Hematopoietic multipotent progenitor cell treated with erythropoietin and hydrocortisone succinate and interleukin-3 and kit ligand, for 6 days (in vitro differentiated cells): ENCODE measurements at places on chromosomes 11 and 22.

DNA sequence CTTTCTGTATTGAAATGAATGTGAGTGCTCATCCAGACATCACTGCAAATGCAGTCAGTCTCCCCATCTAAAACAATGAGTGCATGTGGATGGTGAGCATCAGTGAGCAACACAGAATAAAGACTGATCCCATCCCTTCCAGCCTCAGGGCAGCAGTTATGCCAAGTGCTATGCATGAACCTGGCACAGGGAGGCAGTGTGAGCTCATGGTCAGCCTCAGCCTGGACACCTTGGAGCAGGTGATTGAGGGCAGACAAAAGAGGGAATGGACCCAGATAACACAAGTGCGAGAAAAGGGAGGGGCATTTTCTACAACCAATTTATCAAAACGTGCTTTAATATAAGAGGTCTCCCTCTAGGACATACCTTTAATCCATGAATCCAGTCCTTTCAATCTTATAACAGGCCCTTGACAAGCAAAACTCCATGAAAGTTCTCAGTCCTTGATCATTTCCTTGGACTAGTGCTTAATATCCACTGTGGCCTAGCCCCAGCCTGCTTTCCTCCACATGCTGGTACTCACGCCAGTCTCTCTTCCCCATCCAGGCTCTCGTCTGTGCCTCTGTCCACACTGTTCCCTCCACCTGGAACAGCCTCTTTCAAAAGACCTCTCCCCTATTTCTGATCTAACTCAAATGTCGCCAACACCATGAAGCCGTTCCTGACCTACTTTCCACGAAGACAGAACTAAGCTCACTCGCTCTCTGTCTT, 50.5 kb upstream of the LRRC55 start:
- peak; percentile 28 for DNase-seq

DNA sequence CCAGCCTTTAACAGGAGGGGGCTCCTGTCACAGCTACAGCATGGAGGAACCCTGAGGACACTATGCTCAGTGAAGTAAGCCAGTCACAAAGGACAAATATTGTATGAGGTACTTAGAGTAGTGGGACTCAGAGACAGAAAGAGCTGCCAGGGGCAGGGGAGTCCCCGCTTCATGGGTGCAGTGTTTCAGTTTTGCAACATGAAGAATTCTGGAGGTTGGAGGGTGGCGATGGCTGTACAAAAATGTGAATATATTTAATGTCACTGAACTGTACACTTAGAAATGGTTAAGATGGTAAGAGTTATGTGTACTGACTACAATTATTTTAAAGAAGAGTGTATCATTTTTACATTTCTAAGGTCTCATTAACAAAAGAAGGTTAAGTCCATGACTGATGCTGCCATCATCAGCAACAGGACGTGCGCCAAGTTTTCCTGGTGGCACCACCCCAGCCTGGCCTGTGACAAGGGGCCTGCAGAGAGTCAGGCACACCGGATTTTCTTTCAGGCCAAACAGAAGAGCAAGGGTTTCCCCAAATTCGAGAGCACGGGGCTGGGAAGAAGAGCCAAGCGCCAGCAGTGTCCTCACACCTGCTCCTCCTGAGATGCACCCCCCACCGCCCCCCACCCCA, 22.1 kb downstream of the YPEL1 start:
- no peak for DNase-seq

DNA sequence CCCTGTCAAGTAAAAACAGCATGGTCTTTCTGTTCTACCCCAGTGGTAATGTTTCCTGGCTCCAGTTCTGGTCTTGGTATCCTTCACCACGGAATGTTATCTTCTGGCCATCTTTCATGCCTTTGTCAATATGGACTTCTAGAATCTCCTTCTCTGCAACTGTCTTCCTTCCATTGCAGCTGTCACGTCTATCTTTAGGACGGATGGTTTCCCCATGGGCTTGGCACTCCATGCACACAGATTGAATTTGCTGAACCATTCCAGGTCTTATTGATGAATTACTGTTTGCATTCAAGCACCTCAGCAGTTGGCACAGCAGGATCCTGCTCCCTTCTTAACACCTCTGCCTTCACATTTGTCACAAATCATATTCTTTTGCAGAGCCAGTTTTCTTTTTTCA, 44.9 kb upstream of the SLC25A18 start:
- DNase-seq: no peak

DNA sequence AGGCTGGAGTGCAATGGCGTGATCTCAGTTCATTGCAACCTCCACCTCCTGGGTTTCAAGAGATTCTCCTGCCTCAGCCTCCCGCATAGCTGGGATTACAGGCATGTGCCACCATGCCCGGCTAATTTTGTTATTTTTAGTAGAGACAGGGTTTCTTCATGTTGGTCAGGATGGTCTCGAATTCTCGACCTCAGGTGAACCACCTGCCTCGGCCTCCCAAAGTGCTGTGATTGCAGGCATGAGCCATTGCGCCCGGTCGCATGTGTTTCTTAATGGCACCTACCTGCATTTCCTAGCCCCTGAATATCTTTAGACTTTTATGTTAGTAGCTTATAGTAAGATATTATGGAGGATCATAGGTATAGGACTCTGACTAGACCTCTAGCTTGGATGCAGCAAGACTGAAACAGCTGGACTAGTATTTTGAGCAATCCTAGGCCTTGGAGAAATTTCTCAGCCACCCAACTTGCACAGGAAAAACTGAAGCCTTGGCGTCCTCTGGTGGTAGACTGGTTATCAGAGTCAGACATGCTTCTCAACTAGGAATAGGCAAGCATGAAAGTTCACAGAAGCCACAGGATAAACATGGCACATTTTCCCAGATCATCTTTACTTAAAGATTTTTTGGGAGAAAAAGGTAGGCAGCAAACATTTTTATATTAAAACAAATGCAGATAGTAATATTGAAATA, 22.7 kb upstream of the C1QTNF4 start:
- DNase-seq: peak; percentile 78

DNA sequence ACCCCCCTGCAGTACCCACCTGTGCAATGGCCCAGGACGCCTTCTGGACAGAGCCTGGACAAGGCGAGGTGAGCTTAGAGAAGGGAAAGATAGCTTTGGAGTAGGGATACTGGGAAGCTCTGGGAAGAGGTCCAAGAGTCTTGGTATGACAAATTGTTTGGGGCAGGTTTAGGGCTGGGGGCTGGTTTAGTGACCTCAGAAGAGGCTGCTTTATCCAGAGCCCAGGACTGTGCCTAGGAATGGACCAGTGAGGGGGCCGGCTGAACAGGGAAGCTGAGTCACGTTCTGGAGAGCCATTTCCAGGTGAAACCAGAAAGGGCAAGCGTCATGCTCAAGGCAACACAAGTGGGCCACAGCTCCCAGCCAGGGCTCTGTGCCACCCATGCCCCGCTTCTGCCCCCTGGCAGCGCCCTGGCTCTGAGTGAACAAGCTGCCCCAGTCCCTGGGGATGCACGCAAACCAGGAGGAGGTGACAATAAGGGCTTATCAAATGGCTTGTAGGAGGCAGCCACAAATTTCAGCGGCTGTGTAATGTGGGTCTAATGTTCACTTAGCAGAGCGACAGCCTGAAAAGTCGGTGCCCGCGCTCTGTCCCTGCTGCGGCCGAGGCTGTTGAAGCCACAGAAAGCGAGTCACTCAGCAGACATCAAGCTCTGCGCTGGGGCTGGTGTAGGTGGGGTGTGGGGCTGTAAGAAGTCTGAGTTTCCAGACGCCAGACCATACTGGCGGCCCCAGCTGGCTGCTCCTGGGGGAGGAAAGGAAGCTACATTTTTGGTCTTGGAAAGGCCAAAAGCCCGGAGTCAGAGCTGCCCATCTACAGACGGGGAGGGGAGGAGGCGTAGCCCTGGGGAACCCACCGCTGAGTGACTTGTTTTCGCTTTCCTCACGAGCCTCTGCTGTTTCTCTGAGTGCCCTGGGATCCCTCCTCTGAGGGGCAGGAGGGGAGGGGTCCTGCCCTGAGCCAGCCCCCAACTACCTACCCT, 18.3 kb upstream of the SYT7 start:
- DNase-seq: no peak

DNA sequence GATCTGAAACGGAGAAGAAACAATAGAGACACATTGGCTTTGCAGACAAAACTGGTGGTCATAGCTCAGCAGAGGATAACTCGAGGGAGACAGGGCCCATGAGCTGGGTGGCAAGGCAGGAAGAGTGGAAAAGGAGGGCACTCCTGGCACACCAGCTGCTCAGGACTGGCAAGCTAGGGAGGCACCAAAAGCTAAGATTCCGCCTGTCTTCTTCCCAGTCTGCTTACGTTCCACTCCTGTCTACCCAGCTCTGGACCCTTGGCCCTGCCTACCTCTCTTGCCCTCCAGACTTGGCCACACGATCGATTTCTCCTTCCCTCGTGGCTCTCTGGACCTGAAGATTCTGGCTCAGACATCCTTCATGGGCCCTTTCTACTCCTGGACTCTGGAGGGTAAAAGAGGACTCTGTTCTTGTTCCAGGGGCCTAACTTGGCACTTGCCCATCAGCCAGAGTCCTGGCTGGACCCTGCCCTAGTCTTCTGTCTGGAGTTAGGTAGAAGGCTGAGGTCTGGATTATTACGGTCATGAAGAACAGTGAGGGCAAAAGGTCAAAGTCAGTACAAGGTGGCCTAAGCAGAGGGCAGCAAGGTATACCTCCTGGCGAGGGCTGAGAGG, 115.2 kb upstream of the PITPNB start:
- no peak for DNase-seq

GRCh38 chr11:30313580-30313979, 9.3 kb upstream of the ARL14EP start:
- DNase-seq: no peak

- no peak for DNase-seq
These were observed 32.9 kb upstream of the RELT start for GRCh38 chr11:73343076-73343873.

DNA sequence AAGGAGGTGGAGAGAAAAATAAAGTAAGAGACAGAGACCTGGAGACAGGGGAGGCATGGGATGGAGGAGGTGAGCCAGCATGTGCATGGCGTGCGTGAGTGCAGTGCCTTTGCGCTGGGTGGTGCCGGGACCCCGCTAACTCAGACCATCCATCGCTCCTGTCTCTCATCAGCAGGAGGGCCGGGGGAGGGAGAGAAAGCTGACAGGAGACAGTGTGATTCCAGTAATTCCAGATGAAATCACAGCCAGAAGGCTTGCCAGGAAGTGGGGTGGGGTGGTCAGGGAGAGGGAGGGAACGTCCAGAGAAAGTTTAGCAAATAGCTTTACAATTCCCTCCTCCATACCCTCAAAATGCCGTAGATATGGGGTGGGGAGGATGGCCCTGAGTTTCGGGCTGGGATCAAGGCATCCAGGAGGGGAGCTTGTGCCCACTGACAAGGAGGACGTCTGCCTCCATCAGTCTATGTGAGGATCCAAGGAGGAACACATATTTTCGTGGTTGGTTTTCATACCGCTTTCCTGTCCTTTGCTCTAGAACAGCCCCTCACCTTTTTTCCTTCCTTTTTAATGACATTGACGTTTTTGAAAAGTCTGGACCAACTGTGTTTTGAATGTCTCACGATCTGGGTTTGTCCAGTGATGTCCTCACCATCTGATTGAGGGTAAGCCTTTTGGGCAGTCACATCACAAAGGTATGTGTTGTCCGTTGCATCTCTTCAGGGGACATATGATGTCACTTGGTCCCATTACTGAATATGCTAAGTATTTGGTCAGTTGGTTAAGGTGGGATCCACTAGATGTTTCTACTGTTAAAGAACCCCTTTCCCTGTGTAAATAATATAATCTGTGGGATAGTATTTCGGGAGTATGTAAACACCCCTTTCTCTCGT, 567.3 kb downstream of the MIAT start:
- DNase-seq: no peak

DNA sequence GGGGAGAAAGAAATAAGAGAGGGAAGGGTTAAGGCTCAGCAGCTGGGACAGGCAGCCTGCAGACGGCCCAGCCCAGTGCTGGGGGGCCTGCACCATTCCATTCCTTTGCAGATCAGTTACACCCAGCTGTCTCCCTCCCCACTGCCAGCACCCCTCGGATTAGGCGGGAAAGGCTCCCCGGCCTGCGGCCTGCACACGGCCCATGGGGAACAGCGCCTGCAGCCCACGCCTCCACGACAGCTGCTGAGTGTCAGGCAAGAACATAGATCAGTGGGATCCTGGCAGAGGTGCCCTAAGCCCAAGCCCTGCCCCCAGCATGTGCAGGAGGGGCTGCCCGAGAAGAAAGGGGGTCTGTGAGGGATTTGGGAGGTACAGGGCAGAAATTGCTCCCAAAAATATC, 65.8 kb upstream of the MYOD1 start:
- no peak for DNase-seq

GRCh38 chr11:47187723-47188122, 1.5 kb upstream of the PACSIN3 start:
- no peak for DNase-seq

DNA sequence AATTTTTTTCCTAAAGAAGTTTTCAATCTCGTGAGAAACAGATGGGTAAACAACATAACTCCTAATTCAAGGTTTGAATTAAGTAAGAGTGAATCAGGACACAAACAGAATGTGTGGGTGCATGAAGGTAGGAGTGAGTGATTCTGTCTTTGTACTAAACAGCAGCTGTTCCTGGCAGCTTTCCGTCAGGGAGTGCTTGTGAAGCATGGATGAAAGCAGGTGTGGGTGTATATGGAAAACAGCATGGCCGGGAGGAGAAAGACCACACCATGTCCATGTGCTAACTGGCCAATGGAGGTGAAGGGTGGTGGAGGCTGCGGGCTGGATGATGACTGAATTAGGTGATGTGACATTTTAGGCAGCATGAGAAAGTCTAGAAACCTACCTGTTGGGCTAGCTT, 49.6 kb downstream of the BARX2 start:
- DNase-seq: no peak

GRCh38 chr22:37544955-37545702, 15.2 kb upstream of the CDC42EP1 start:
- DNase-seq: peak; percentile 73

DNA sequence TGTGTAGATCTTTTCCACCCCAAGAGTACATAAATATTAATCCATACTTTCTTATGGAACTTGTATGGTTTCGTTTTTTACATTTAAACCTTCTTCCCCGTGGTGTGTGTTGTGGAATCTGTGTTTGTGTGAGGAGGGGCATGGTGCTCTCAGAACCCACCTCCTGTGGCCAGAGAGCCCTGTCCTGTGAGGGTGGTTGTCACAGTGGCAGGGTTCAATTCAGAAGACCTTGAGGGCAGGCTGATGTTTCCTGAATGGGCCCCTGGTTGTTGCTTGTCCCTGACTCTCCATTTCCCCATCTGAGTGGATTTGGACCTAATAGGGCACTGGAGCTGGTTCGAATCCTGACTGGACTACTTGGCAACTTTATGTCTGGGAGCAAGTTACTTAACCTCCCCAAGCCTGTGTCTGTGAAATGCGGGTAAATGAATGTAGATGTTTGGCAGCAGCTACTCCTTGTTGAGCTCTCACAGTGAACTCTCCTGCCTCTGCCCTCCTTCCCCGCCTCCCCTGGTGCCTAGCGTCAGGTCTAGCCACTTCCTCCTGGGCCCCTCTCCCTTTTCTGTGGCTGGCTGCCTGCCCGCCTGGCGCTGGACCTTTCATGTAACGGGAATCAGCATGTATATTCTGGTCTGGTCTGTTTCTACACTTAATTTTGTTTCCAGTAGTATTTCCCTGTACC, 7.3 kb downstream of the NEAT1 start:
- DNase-seq: peak; percentile 72

DNA sequence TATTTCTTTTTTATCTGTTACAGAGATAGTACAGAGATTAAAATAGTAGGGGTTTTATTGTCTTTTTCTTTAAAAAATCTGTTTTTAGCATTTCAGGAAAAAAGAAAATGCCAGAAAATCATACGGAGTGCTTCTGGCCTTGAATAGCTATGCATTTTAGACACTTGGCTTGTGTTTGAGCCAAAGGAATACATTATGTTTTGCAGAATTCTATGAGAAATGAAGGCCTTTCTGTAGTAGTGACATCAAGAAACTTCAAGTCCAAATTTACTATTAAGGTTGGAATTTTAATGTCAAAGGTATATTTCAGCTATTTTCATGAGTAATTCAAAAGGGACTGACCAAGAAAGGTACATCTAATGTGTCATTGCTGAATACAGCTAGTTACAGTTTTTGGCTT, 56.3 kb upstream of the DDI1 start:
- DNase-seq: no peak
